ENCODE measurements at places on chromosomes 3 and 15.

- DNase-seq: no peak
Measured at GRCh38 chr15:69612112-69612511, 159.5 kb downstream of the RPLP1 start.

- no peak for DNase-seq
Measured at GRCh38 chr3:49570028-49570654, 15.9 kb downstream of the BSN start.

GRCh38 chr15:74783808-74784175, 1.9 kb downstream of the CSK start:
- no peak for DNase-seq

DNA sequence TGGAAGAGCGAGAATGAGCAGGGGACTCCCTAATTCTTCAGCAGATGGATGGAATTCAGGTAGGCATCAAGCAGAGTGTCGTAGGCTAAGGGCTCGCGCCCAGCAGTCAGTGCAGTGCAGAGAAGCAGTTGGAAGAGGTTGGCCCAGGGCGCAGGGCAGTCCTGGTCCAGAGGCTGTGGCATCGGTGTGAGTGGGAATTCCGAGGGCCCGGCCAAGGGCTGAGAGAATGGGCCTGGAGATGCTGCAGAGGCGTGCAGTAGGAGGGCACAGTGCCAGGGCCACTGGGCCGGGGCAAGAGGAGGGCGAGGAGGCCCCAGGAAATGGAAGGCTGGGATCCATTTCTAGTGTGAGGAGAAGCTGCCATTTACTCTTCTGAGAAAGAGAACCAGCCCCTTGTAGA, 74.4 kb downstream of the AAGAB start:
- no peak for DNase-seq

- DNase-seq: no peak
Measured at GRCh38 chr15:101404245-101404644, 85.3 kb downstream of the PCSK6 start.

- no peak for DNase-seq
Measured at GRCh38 chr3:162398554-162398953, 901.9 kb downstream of the OTOL1 start.

- no peak for DNase-seq
Measured at GRCh38 chr15:90337256-90337655, 14.8 kb upstream of the ZNF774 start.

All from forelimb muscle (tissue), 1 donor.